Right cardiac atrium (tissue), 5 donors: ENCODE measurements at places on chromosomes 3 and 15. TPM values are rescaled to one million over a fixed set of nuclear protein-coding genes. Genes with fewer than 3 reads are reported as not detected.

DNA sequence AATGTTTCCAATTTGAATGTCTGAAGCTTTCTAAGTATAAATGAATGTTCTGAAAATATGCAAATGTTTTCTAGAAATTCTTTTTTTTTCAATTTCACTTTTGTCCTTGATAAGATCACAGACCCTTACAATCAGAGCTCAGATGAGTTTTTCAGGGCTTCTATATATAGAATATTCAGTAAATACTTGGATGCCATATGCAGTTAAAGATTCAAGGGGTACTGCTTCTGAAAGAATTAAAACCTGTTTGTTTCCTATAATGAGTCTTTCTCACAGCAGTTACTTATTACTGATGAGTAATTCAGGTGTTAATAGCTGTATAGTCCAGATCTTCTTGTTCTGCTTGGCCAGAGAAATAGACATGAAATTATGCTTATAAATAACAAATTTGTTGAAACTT, 812.6 kb downstream of the ZPLD1 start:
- DNase-seq, result no peak

DNA sequence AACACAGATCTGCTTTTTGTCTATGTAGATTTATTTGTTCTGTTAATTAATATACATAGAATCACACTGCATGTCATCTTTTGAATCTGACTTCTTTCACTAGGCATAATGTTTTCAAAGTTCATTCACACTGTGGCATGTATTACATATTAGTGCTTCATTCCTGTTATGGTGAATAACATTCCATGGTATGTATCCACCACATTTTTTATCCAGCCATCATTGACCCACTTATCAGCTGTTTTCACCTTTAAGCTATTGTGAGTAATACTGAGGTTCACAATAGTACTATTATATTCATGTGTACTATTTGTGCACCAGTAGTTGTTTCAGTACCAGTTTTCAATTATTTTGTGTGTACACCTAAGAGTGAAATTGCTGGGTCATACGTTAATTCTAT, 230.6 kb upstream of the CNTN3 start:
- DNase-seq, result no peak

ANKRD63 gene
- 0.68 TPM for polyA plus RNA-seq

KY gene
- polyA plus RNA-seq, result 0.81 TPM

DNA sequence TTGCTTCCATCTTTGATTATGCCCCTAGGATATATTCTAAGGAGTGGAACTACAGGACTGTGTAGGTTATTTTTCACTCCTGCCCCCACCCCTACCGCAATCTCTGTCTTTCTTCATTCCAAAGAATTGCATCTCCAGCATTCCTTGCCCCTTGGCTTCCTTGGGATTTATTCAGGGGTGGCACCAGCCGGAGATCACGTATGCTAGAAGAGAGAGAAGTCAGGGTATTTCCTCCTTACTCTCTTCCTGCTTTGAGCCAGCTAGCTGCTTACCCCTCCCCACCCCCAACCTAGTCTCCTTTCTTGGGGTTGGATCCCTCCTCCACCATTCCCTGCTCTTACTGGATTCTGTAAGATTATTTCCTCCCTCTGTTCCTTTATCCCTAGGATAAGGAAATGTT, 35.0 kb upstream of the DENND4A start:
- DNase-seq, result no peak

GRCh38 chr15:92840149-92840548, 60.0 kb upstream of the CHD2 start:
- no peak for DNase-seq

DNA sequence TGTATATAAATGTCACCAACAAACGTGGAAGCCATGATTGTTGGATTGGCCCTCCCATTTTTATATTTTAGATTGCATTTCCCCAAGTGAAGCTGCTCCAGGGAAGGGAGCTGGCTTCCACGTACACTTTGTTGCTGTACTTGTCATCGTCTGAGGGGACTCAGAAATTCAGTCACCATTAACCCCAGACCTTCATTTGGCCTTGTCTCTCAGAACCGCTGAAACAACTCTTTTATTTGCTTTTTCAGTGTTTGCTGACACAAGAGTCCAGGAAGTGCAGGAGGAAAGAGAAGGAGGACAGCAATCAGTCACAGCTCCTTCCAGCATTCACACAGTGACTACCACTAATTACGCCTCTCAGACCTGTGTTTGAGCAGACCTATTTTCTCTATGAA, 276.5 kb downstream of the TBL1XR1 start:
- DNase-seq, result no peak

DNA sequence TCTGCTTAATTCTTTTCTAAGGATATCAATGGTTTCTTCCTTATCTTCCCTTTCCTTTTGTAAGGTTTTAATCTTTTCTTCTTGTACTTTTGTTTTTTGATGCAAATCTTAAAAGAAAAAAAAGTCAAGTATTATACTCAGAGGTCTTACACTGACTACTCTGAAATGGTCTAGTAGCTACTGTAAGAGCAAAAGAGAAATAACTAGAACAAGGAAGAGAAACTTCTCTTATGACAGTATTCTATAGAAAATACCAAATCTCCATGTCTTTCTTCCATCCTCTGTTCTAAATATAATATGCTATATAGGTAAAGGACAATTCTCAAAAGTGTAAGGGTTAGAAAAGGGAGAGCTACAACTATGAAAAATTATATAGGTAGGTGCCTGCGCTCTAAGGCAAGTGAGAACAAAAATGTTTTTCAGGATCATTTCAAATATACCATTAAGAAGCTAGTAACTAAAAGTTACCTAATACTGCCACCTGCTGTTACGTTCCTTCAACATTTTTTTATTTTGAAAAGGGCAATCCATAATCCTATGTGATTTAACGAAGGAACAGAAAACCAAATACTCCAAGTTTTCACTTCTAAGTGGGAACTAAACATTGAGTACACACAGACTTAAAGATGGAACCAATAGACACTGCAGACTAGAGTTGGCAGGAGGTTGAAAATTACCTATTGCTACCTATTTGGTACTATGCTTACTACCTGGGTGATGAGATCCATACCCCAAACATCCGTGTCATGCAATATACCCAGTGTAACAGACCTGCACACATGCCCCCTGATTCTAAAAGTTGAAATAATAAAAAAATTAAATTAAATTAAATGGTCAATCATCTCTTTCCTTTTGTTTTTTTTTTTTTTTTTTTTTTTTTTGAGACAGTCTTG, 36.7 kb downstream of the CIP2A start:
- no peak for DNase-seq

GRCh38 chr3:85081191-85081906, 122.6 kb downstream of the CADM2 start:
- no peak for DNase-seq

DNA sequence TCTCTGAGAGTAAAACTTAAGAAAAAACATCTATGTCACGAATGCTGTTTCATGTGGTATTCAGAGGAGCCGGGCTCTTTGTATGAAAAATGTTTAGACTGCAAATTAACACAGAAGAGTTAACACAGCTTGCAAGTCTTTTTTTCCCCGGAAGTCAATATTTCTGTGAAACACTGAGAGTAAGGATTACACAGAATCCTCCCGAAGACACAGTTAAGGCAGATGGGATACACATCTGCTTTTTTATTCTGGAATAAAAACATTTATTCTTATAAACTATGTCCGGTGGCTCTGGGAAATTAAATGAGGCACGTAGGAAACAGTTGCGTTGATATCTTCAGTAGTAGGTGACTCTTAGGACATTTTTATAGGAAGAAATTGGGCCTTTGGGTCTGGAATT, 180.6 kb downstream of the PTPRG start:
- no peak for DNase-seq

DNA sequence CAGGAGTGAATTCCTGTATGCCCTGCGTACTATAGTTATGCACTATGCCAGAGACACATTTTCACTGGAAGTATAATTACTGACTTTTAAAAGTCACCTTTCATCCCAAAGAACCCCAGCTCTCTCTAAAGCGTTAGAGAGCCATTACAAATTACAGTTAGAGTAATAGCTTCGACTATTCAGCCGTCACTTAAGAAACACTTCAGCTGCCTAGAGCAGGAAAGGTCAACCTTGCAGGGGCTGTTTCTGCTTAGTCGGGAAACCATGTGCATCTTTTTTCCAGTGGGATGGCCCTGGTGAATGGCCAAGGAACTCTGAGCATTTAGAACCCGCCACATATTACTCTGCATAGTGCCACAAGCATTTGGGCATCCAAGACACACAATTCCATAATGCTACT, 235.9 kb downstream of the ARRDC4 start:
- DNase-seq, result no peak

RBP2 gene
- polyA plus RNA-seq, result not detected

- DNase-seq, result no peak
These were observed 101.1 kb upstream of the CCNL1 start for GRCh38 chr3:157261000-157261399.

SUMF1 gene
- 7.8 TPM for polyA plus RNA-seq
